ENCODE measurements at places on chromosomes 4 and X.

DNA sequence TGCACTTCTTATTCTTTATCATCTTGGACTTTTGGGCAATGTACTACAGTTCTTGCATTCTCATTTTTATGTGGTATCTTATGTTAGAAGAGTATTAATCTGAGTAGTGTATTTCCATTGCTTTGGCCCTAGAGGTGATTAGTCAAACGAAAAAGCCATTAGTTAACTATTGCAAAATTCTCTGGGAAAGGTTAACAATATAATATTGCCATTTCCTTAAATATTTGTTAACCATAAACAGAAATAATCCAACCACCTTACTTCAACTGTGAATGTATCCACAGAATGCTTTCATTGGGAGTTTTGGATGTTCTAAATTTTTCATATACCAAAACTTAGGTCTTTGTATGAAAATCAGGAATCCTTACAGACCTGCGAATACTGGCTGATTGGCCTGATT, 294.6 kb upstream of the UGT8 start:
- no peak for DNase-seq

DNA sequence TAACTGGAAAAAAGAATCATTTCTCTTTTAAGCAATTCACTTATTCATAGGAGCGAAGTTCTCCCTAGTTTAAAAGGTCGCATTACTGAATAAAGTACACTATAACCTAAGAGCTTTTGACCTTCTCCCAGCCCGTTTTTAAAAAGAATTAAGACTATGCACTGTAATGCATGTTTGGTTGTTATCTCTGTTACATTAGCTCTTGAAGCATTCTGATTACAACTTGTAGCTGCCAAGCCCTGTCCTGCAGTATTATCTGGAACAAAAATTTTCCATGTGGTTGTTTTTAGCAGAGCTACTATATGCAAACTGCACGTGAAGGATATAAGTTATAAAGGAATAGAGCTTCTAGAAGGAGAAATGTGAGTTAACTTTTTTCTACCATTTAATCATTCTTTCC, 8.1 kb downstream of the GAB1 start:
- DNase-seq: no peak

- DNase-seq: peak; percentile 86
Observed at GRCh38 chrX:116284400-116284799, 113.9 kb downstream of the AGTR2 start.

GRCh38 chr4:79578606-79579005, 170.6 kb upstream of the GK2 start:
- DNase-seq: no peak

GRCh38 chrX:39205467-39205866, 404.2 kb downstream of the MID1IP1 start:
- DNase-seq: peak; percentile 3

DNA sequence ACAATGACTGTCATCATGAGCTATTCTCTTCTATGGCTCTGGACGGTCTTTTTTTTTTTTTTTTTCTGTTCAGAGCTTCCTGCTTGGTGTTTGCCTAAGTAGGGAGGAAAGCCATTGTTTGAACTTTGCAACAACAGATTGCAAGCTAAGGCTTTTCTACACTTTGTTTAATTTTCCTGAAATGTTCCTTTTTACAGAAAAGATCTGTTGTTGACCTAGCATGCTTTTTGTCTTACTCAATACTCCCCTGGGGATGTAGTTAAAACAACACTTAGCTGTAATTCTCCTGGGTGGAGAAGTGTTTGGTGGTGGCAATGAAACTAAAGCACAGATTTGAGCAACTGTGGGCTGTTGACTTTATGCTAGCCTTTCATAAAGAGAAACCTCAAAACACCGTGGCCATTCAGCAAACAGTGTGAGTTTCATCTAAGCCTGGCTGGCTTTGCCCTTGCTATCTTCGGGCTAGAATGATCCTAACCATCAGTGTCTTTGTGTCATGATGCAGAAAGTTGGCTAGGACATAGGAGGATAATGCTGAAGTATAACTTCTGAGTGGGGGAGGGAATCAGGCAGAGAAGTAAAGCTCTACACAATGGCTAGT, 110.5 kb downstream of the ANXA3 start:
- no peak for DNase-seq

DNA sequence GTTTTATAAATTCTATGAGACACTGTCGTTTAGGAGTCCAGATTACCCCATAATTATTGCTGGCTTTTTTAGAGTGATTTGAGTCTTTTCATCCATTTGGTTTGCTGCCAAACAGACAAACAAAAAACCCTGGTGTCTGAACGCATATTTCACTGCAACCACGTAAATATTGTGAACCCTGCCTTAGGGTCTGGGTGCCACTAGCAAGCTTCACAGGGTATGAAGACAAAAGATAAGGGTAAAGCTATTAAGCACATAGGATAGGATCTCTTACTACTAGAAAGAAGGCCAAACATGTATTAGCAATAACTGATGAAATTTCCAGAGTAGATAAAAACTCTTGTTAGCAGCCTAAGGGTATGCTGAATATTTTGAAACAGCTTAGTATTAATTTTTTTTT, 143.3 kb downstream of the BANK1 start:
- DNase-seq: no peak

DNA sequence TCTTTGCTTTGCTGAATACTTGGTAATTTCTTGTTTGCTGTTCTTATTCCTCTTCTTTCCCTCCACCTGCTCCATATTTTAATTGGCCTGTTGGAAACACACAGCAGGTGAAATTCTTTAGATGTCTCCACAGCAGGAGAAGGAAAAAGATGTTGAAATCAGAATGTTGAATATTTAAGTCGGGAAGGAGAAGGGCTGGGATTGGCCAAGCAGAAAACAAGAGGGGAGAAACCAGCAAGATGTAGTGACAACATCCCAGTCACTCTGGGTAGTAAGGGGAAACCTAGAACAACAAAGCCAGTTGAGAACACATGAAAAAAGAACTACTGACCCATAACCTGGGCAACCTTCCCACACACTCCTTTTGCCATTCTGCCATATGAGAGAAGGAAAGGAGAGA, 37.3 kb upstream of the STAG2 start:
- DNase-seq: no peak

DNA sequence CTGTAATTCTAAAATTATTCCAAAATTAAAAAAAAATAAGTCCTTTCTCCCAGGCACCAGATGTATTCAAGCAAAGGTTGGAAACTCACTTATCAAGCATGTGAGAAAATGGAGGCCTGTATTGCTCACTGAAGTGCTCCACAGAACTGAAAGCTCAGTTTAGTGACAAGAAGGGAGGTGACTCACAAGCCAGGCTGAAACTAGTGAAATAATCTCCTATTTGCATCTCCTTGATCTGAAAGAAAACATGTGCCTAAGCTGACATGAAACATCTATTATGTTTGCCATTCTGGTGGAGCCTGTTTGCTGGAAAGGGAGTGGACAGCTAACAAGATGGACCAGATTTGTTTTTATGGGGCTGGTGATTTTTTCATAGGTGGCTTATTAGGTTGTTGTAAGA, 54.0 kb upstream of the AMELX start:
- peak; percentile 85 for DNase-seq

GRCh38 chr4:116358633-116359222, 726.6 kb downstream of the TRAM1L1 start:
- peak; percentile 91 for DNase-seq

- DNase-seq: peak; percentile 13
Observed at GRCh38 chr4:336099-336892, 1.3 kb upstream of the ZNF141 start.

GRCh38 chr4:166808380-166808779, 425.9 kb downstream of the SPOCK3 start:
- DNase-seq: no peak

DNA sequence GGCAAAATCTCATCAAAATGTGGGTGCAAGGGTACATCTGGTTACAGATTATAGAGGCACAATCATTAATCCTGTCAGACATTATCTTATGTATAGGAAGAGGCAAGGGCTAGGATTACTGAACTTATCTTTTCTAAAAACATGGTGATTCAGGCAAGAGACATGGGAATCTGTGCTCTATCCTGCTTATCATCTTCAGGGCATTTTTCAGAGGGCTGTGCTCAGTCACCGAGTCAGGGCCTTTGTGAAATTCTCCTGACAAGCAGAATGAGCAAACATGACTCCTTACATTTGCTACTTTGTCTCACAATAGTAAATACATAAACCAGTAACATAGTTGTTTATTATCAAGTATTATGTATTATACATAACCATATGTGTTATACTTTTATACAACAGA, 84.2 kb upstream of the KCTD8 start:
- DNase-seq: no peak

- no peak for DNase-seq
Observed at GRCh38 chr4:8251110-8251883, 18.3 kb upstream of the HTRA3 start.

- peak; percentile 75 for DNase-seq
Observed at GRCh38 chrX:155745792-155746191, 133.0 kb upstream of the TMLHE start.

GRCh38 chr4:165774326-165774725, 98.7 kb upstream of the TLL1 start:
- DNase-seq: no peak

DNA sequence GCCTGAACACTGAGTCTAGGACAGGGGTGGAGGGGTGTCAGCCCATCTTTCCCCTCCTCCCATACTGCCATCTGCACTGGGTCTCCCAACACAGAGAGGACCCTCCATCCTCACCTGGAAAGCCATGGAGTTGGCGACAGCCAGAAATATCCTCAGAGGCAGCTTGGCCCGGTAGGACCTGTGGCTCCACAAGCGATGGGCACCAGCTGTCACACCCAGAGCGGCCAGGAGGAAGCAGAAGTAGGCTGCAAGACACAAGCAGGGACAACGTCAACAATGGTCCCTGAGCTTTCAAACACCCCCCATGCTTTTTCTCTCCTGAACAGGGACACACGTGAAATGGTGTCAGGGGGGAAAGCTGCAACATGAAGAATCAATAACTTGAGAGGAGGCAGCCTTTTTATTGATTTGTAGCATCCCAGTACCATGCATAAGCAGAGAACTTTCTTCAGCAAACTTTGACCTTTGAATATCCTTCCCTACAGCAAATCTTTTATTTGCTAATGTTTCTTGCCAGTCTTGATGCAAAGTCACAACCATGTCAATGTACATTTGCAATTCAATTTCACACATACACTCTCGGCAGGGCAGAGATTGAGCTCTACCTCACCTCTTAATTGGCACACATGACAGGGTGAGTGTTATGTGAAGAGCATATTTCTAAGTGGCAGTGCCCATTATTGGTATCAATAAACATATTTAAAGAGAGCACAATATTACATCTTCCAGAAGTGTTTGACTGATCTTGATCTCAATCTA, 93.2 kb downstream of the SCD5 start:
- no peak for DNase-seq

- DNase-seq: no peak
Observed at GRCh38 chr4:108695062-108695461, 44.7 kb downstream of the OSTC start.

GRCh38 chr4:148926276-148927260, 484.4 kb upstream of the NR3C2 start:
- DNase-seq: peak; percentile 60

- DNase-seq: no peak
Observed at GRCh38 chr4:47650584-47651130, 165.6 kb downstream of the ATP10D start.

- peak; percentile 13 for DNase-seq
Observed at GRCh38 chrX:18354369-18355223, at the start of gene SCML2. Gene SCML2, minus strand, starts transcription at chrX:18354688. Its CDS starts 20,617 bp downstream, at chrX:18334071.

Measured in epithelial cell of esophagus (primary cell).